Activated T-helper 2 cell treated with anti-CD3 and anti-CD28 coated beads, Interferon-gamma antibody, Interleukin-2, Interleukin-4, amounts not matched to agents 10 μg/mL and 5 μg/mL and 100 μg/mL, durations not matched to agents 14 hours and 24 hours and 36 hours (primary cell): ENCODE measurements at places on chromosomes 5 and 9.

- peaks cover 7% of the 10 kb centered on the region for H3K27me3 ChIP-seq
- no peak overlapping the region for H3K27ac ChIP-seq
- H3K4me3 ChIP-seq, result no peak overlapping the region
- no peak for DNase-seq
- H3K4me1 ChIP-seq, result no peaks in the 10 kb centered on the region
Measured at GRCh38 chr5:160263326-160263855, 34.1 kb downstream of the FABP6 start.

DNA sequence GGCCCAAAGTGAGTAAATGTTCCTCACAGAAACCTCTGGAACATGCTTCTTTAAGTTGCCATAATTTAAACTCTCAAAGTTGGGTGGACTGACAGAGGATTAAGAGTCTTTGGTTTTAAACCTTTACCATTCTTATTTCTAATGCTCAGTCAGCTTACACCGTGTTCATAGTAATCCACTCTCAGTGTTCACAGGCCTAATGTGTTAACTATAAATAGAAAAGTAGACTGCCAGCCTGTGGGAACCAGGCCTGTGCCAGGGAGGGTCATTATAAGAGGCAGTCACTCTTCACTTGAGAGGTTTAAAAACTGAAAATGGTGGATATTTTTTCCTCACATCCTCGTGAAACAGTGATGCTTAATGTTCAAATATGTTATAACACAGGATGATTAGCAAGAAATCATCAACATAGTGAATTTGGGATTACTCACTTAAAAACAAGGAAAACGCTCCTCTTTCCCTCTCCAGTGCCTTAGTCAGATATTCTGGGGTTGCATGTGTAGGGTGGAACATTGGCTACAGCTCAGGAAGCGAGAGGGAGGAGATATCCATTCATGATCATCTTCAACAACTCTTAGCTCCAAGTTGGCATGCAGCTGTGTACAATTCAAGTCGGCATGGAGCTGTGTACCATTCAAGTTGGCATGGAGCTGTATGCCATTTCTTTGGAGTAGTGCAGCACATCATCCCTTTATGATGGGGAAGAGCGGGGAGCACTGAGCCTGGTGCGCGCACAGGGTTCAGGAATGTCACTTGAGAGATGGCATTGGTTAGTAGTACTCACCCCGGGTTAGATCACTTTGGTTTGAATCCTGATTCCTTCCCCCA, 65.8 kb downstream of the KIAA1958 start:
- H3K27ac ChIP-seq, result no peak overlapping the region
- H3K27me3 ChIP-seq, result no peaks in the 10 kb centered on the region
- H3K36me3 ChIP-seq, result no peaks in the 10 kb centered on the region
- no peak for DNase-seq
- no peaks in the 10 kb centered on the region for H3K4me1 ChIP-seq

DNA sequence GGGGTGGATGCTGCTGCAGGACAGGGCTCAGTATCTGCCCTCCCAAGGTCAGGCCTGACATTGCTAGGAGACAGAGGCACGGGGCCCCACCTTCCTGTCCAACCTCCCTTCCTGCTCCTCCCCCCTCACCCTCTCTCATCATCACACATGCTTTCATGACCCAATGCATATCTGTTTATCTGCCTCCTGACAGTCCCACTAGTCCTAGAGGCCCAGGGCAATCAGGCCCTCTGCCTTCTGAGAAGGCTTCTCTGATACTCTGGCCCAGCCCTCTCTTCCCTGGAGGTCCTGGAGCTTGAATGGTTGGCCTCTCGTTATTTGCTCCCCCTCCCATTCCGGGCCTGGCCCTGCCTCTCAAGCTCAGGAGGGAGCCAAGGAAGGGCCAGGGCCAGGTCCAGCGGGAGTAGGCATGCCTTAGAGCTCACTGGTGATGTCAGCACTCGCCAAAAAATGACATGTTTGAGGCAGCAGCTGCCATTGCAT, 90.6 kb upstream of the SAP30L start:
- H3K36me3 ChIP-seq, result peaks cover 2% of the 10 kb centered on the region
- H3K4me3 ChIP-seq, result no peak overlapping the region
- H3K27me3 ChIP-seq, result no peaks in the 10 kb centered on the region
- peaks cover 27% of the 10 kb centered on the region for H3K4me1 ChIP-seq
- no peak overlapping the region for H3K27ac ChIP-seq
- DNase-seq, result no peak

DNA sequence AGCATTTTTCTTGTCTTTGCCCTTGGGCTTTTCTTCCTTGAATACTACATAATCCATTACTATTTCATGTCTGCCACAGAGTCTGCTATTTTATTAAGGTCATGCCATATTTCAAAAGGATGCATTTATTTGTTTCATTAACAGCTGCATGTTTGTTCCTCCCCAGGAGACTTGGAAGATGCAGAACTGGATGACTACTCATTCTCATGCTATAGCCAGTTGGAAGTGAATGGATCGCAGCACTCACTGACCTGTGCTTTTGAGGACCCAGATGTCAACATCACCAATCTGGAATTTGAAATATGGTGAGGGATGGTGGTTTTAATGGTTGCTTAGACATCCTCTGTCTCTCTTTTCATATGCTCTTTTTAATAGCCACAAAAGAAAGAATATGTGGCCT, 4.0 kb downstream of the IL7R start:
- no peak for DNase-seq
- H3K27me3 ChIP-seq, result no peaks in the 10 kb centered on the region
- H3K36me3 ChIP-seq, result peaks cover 81% of the 10 kb centered on the region
- H3K4me3 ChIP-seq, result peak overlapping the region; percentile 84
- H3K27ac ChIP-seq, result peak overlapping the region; percentile 78
- peaks cover 70% of the 10 kb centered on the region for H3K4me1 ChIP-seq

GRCh38 chr5:139836469-139837208, 41.0 kb downstream of the PSD2 start:
- H3K36me3 ChIP-seq, result no peaks in the 10 kb centered on the region
- no peak for DNase-seq
- H3K27ac ChIP-seq, result no peak overlapping the region
- no peak overlapping the region for H3K4me3 ChIP-seq
- H3K27me3 ChIP-seq, result peaks cover 14% of the 10 kb centered on the region

DNA sequence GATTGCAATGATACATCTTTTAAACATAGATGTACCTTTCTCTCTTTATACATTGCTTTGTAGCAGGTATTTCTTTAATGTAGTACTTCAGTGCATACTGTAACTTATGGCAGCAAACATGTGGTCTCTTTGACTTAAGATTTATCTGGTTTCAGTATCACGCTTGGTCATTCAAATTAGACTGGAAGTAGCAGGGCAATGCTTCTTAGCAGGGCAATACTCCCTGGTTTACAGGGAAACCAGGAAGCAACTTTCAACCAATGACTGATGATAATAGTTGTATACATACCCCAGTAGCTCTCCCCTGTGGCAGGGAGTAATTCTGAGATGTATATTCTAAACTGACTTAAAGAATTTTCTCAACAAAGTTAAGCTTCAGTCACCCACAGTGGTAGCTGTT, 761.1 kb upstream of the CDH10 start:
- H3K36me3 ChIP-seq, result no peaks in the 10 kb centered on the region
- H3K4me3 ChIP-seq, result no peak overlapping the region
- DNase-seq, result no peak
- no peak overlapping the region for H3K27ac ChIP-seq
- H3K4me1 ChIP-seq, result no peaks in the 10 kb centered on the region
- H3K27me3 ChIP-seq, result no peaks in the 10 kb centered on the region

GRCh38 chr5:146342882-146343865, 4.5 kb downstream of the POU4F3 start:
- DNase-seq, result no peak
- H3K4me3 ChIP-seq, result no peak overlapping the region
- peaks cover 82% of the 10 kb centered on the region for H3K27me3 ChIP-seq
- peaks cover 4% of the 10 kb centered on the region for H3K4me1 ChIP-seq
- H3K27ac ChIP-seq, result no peak overlapping the region

GRCh38 chr9:122134822-122135528, 24.6 kb downstream of the NDUFA8 start:
- no peaks in the 10 kb centered on the region for H3K36me3 ChIP-seq
- H3K27ac ChIP-seq, result no peak overlapping the region
- no peaks in the 10 kb centered on the region for H3K4me1 ChIP-seq
- H3K4me3 ChIP-seq, result no peak overlapping the region

- no peak for DNase-seq
- H3K27ac ChIP-seq, result no peak overlapping the region
- H3K4me1 ChIP-seq, result peaks cover 27% of the 10 kb centered on the region
- H3K4me3 ChIP-seq, result no peak overlapping the region
Measured at GRCh38 chr9:5611321-5612184, 17.4 kb upstream of the RIC1 start.
